ENCODE measurements at places on chromosomes 12 and 14. TPM values are rescaled to one million over a fixed set of nuclear protein-coding genes. Genes with fewer than 3 reads are reported as not detected.
A peak's percentile ranks its signal among the peaks of the same experiment; 100 is the strongest.

DNA sequence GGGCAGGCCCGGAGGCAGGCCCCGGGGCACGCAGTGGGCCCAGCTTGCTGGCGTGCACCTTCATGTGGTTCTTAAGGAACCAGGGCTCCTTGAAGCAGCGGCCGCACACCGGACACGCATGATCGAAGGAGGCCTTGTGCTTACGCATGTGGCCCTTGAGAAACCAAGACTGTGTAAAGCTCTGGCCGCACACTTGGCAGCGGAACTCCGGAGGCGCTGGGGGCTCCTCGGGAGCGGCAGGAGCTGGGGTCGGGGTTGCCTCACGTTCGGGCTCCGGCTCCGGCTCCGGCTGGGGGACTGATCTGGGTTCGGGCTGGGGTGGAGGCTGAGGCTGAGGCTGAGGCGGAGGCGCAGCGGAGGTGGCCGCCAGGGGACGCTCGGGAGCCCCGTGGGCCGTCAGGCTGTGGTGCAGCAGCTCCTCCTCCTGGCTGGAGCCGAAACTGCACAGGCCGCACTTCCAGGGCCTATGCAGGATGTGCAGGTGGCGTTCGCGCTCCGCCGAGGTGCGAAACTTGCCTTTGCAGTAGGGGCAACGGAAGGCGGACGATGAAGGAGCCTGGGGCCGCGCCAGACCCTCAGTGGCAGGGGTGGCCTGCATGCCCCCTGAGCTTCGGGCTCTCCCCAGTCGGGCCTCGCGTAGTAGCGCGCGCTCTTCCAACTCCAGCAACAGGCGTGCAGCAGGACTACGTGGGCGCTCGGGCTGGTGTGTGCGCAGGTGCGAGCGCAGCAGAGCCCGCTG is 6.0 kb downstream of the ZNF219 start:
- no peak overlapping the region for H3K27ac ChIP-seq
- H3K36me3 ChIP-seq: peaks cover 1% of the 10 kb centered on the region
- no peak overlapping the region for H3K4me3 ChIP-seq

Gene NKX2-1
- not detected for total RNA-seq

DNA sequence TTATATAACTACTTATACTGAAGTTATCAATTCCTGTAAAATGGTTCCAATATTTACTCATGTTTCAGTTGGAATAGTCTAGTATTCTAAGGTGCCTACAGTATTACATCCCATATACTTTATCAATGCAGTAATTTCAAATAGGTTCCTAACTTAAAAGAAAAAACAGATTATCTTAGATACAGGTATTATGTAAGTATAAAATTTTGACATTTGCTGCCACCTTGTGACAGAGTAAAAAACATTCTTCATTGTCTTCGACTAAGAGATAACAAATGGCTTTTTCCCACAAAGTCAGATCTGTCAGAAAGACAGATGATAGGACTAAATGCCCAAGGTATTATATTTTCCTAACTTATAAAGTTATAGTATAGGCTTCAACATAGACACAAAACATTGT is 78.7 kb downstream of the TXNDC16 start:
- H3K36me3 ChIP-seq: peaks cover 19% of the 10 kb centered on the region
- H3K4me1 ChIP-seq: peaks cover 4% of the 10 kb centered on the region
- no peak for DNase-seq

GRCh38 chr12:132218915-132219314 is 74.7 kb downstream of the NOC4L start:
- H3K4me1 ChIP-seq: peaks cover 4% of the 10 kb centered on the region
- H3K36me3 ChIP-seq: no peaks in the 10 kb centered on the region
- H3K4me3 ChIP-seq: no peak overlapping the region
- DNase-seq: peak; percentile 49

- H3K27ac ChIP-seq: no peak overlapping the region
- no peak overlapping the region for H3K4me3 ChIP-seq
- no peak for DNase-seq
- H3K27me3 ChIP-seq: no peaks in the 10 kb centered on the region
Measured at GRCh38 chr12:45379261-45379660, 163.4 kb downstream of the ANO6 start.

Gene REP15
- not detected for total RNA-seq

- peak overlapping the region; percentile 83 for H3K27ac ChIP-seq
- no peaks in the 10 kb centered on the region for H3K27me3 ChIP-seq
- H3K4me3 ChIP-seq: peak overlapping the region; percentile 21
- H3K4me1 ChIP-seq: peaks cover 40% of the 10 kb centered on the region
- H3K36me3 ChIP-seq: peaks cover 14% of the 10 kb centered on the region
- DNase-seq: no peak
Measured at GRCh38 chr14:77593501-77593961, 22.9 kb downstream of the SPTLC2 start.

GRCh38 chr12:57237932-57238853 is 8.7 kb downstream of the SHMT2 start:
- peak overlapping the region; percentile 82 for H3K4me3 ChIP-seq
- H3K36me3 ChIP-seq: peaks cover 19% of the 10 kb centered on the region
- no peak overlapping the region for H3K27ac ChIP-seq

Gene TRPV4
- total RNA-seq: not detected

GRCh38 chr12:38102197-38102596 is 214.4 kb upstream of the ALG10B start:
- DNase-seq: no peak
- no peak overlapping the region for H3K4me3 ChIP-seq
- H3K36me3 ChIP-seq: no peaks in the 10 kb centered on the region
- no peak overlapping the region for H3K27ac ChIP-seq
- no peaks in the 10 kb centered on the region for H3K4me1 ChIP-seq

GRCh38 chr12:15206831-15207389 is 14.3 kb downstream of the RERG start:
- H3K27ac ChIP-seq: no peak overlapping the region
- H3K27me3 ChIP-seq: peaks cover 7% of the 10 kb centered on the region
- H3K4me1 ChIP-seq: no peaks in the 10 kb centered on the region
- DNase-seq: no peak
- no peak overlapping the region for H3K4me3 ChIP-seq

DNA sequence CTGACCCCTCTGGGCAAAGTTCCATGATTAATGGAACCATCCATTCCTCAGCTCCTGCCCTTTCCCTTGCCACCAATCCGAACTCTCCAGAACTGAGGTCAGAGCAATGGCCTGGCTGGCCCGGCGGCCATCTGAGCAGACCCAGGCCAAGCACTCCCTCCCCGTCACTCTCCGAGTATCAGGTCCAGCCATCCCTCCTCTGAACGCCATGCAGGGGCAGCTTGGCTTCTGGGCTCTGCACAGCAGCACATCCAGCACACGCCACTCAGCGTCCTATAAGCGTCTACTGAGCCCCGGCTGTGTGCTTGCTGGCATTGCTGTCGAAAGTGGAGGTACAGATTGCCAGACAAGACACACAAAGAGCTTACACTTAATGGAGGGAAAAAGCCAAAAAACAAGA is 34.3 kb upstream of the VWF start:
- H3K36me3 ChIP-seq: no peaks in the 10 kb centered on the region
- H3K4me3 ChIP-seq: no peak overlapping the region
- H3K27me3 ChIP-seq: peaks cover 6% of the 10 kb centered on the region
- DNase-seq: no peak
- no peak overlapping the region for H3K27ac ChIP-seq

GRCh38 chr12:38587594-38587993 is 271.0 kb downstream of the ALG10B start:
- no peaks in the 10 kb centered on the region for H3K4me1 ChIP-seq
- no peak overlapping the region for H3K4me3 ChIP-seq
- no peaks in the 10 kb centered on the region for H3K27me3 ChIP-seq
- H3K27ac ChIP-seq: no peak overlapping the region

Gene EPYC
- not detected for total RNA-seq

GRCh38 chr12:104667139-104667538 is 210.4 kb downstream of the CHST11 start:
- H3K4me3 ChIP-seq: no peak overlapping the region
- H3K27me3 ChIP-seq: no peaks in the 10 kb centered on the region
- DNase-seq: no peak
- no peak overlapping the region for H3K27ac ChIP-seq

- H3K27ac ChIP-seq: peak overlapping the region; percentile 57
- H3K36me3 ChIP-seq: peaks cover 14% of the 10 kb centered on the region
- H3K4me3 ChIP-seq: no peak overlapping the region
- H3K27me3 ChIP-seq: peaks cover 7% of the 10 kb centered on the region
- DNase-seq: no peak
Measured at GRCh38 chr12:24721191-24721590, 227.7 kb downstream of the BCAT1 start.

- H3K4me3 ChIP-seq: no peak overlapping the region
- H3K4me1 ChIP-seq: no peaks in the 10 kb centered on the region
- no peaks in the 10 kb centered on the region for H3K27me3 ChIP-seq
- no peak for DNase-seq
Measured at GRCh38 chr14:105689722-105690121, 163.3 kb downstream of the TMEM121 start.

- no peaks in the 10 kb centered on the region for H3K27me3 ChIP-seq
- no peaks in the 10 kb centered on the region for H3K36me3 ChIP-seq
- H3K4me1 ChIP-seq: peaks cover 24% of the 10 kb centered on the region
- peak overlapping the region; percentile 56 for H3K27ac ChIP-seq
- H3K4me3 ChIP-seq: peak overlapping the region; percentile 21
Measured at GRCh38 chr12:1660304-1661187, 30.3 kb upstream of the ADIPOR2 start.

GRCh38 chr14:73794146-73794545 is 57.5 kb upstream of the PTGR2 start:
- H3K4me3 ChIP-seq: no peak overlapping the region
- no peak for DNase-seq
- no peak overlapping the region for H3K27ac ChIP-seq
- peaks cover 5% of the 10 kb centered on the region for H3K4me1 ChIP-seq

GRCh38 chr12:100699209-100699608 is 95.4 kb upstream of the ANO4 start:
- DNase-seq: no peak
- no peak overlapping the region for H3K4me3 ChIP-seq
- H3K27me3 ChIP-seq: peaks cover 5% of the 10 kb centered on the region
- no peaks in the 10 kb centered on the region for H3K36me3 ChIP-seq
- no peak overlapping the region for H3K27ac ChIP-seq
- H3K4me1 ChIP-seq: no peaks in the 10 kb centered on the region

Gene TSPAN11
- total RNA-seq: not detected

GRCh38 chr12:108562348-108563135 is at the start of gene ISCU:
Gene ISCU (plus strand): TSS chr12:108562596. CDS start chr12:108562623, 27 bp downstream.
- peaks cover 57% of the 10 kb centered on the region for H3K4me1 ChIP-seq
- no peaks in the 10 kb centered on the region for H3K27me3 ChIP-seq
- peak; percentile 99 for DNase-seq
- H3K36me3 ChIP-seq: peaks cover 41% of the 10 kb centered on the region
- H3K27ac ChIP-seq: peak within 1 kb of the TSS; percentile 99

Gene SOAT2
- 1.5 TPM for total RNA-seq

- no peak for DNase-seq
- no peak overlapping the region for H3K4me3 ChIP-seq
- no peaks in the 10 kb centered on the region for H3K4me1 ChIP-seq
- no peaks in the 10 kb centered on the region for H3K27me3 ChIP-seq
Measured at GRCh38 chr12:30437044-30437443, 258.6 kb downstream of the IPO8 start.

GRCh38 chr12:57539-57938 is 9.0 kb upstream of the IQSEC3 start:
- no peak overlapping the region for H3K27ac ChIP-seq
- H3K36me3 ChIP-seq: peaks cover 8% of the 10 kb centered on the region
- no peaks in the 10 kb centered on the region for H3K4me1 ChIP-seq
- H3K4me3 ChIP-seq: no peak overlapping the region

All from activated CD4-positive, alpha-beta memory T cell treated with anti-CD3 and anti-CD28 coated beads for 36 hours (primary cell).